A549 treated with dexamethasone at 1 μM for 4 hours (cell line): ENCODE measurements at places on chromosomes 7 and 10. TPM values are rescaled to one million over a fixed set of nuclear protein-coding genes. Genes with fewer than 3 reads are reported as not detected.

The FRMPD2 gene
- total RNA-seq: 0.03 to 0.06 TPM (median 0.06 TPM) in 3 of 5 replicates, not detected in the others

The NOBOX gene
- not detected in 5 replicates for total RNA-seq

The ARMC10 gene
- 21.3 to 31.5 TPM (median 30.0 TPM) in 5 replicates for total RNA-seq

The OTUD1 gene
- 2.3 to 3.4 TPM (median 3.1 TPM) in 5 replicates for total RNA-seq

The CD36 gene
- 0.06 to 0.15 TPM (median 0.08 TPM) in 4 of 5 replicates, not detected in the other for total RNA-seq
